ENCODE measurements at places on chromosomes 1 and 21.
A peak's percentile ranks its signal among the peaks of the same experiment; 100 is the strongest.

DNA sequence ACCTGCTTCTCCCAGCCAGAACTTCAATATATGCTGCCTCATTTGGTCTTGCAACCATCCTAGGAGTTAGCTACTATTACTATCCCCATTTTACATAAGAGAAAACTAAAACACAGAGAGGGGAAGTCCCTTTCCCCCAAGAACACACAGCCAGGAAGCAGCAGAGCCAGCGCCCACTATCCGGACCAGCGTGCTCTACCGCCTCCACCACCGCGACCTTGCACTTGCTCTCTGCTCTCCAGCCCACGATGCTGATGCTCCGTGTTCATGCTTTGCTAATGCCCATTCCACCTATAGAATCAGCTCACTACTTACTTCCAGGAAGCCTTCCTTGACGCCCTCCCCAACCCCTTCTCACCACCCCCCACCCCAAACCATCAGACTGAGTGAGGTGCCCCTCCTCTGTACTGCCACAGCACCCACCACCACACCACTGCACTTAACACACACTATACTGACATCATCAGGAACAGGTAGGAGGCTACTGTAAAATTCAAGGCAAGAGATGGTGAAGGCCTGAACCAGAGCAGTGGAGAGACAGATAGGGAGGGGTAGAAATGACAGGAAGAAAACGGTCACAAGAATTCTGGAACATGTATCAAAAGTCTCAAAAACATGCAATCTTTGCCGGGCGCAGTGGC is 9.4 kb downstream of the TMEM53 start:
- H3K27me3 ChIP-seq = no peaks in the 10 kb centered on the region
- peaks cover 7% of the 10 kb centered on the region for H3K4me1 ChIP-seq

GRCh38 chr1:71296551-71297134 is 215.8 kb upstream of the ZRANB2 start:
- peaks cover 7% of the 10 kb centered on the region for H3K4me1 ChIP-seq
- no peak overlapping the region for H3K4me3 ChIP-seq
- no peak for DNase-seq
- H3K27ac ChIP-seq = no peak overlapping the region
- H3K27me3 ChIP-seq = no peaks in the 10 kb centered on the region
- H3K36me3 ChIP-seq = no peaks in the 10 kb centered on the region

DNA sequence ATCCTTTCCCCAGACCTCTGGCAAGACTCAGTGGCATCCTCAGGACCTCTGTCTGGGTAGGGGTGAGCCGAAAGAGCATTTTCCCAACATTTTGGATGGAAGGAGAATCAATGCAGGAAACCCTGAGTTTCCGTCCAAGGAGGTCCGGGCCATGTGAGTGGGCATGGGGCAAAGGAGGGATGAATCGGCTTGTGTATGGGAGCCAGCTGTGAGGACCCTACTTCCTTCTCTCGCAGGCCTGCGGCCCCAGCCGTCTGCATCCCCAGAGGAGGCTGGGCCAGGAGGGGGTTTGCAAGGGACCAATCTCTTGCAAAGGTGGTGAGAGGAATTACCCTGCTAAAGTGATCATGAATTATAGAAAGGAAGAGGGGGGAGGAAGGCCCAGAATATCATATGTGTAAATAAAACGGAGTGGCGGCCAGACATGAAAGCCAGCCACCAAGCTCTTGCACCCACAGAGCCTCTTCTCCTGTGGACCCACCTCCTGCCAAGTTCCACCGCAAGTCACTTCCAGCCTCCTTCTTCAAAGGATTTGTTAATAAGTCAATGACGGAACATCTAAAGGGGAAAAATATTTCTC is 48.2 kb upstream of the POU3F1 start:
- H3K4me1 ChIP-seq = no peaks in the 10 kb centered on the region
- no peak for DNase-seq
- H3K4me3 ChIP-seq = no peak overlapping the region
- no peak overlapping the region for H3K27ac ChIP-seq

GRCh38 chr1:23202263-23202749 is 15.0 kb downstream of the HTR1D start:
- H3K4me1 ChIP-seq = no peaks in the 10 kb centered on the region
- no peaks in the 10 kb centered on the region for H3K27me3 ChIP-seq
- no peak overlapping the region for H3K27ac ChIP-seq
- no peaks in the 10 kb centered on the region for H3K36me3 ChIP-seq
- DNase-seq = no peak

DNA sequence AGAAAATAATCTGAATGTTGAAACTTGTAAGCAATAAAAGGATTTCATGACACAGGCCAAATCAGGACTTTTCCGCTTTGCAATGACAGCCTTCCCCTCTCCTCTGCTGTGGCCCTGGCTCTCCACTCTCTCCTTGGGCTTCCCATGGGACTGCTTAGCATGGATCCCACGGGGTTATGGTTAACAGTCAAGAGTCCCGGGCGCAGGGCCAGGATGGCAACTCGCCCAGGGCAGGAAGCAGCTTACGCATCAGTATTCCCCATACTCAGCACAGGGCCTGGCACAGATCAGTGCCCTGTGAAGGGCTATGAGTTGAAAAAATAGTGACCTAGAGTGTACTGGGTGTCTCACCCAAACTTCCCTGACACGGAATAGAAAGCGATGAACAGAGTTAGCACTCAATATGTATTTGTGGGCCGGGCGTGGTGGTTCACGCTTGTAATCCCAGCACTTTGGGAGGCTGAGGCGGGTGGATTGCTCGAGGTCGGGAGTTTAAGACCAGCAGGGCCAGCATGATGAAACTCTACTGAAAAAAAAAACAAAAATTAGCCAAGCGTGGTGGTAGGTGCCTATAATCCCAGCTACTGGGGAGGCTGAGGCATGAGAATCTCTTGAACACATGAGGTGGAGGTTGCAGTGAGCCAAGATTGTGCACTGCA is 29.1 kb upstream of the GRHL3 start:
- H3K27me3 ChIP-seq = peaks cover 16% of the 10 kb centered on the region
- H3K4me3 ChIP-seq = no peak overlapping the region
- peaks cover 12% of the 10 kb centered on the region for H3K4me1 ChIP-seq
- H3K27ac ChIP-seq = peak overlapping the region; percentile 15
- no peaks in the 10 kb centered on the region for H3K36me3 ChIP-seq
- no peak for DNase-seq
